ENCODE measurements at places on chromosomes 4 and X. TPM values are rescaled to one million over a fixed set of nuclear protein-coding genes. Genes with fewer than 3 reads are reported as not detected.

GRCh38 chr4:762211-763190 lies 56.9 kb downstream of the PCGF3 start:
- DNase-seq = peak; percentile 73

- DNase-seq = no peak
Observed at GRCh38 chr4:20528508-20528907, 171.8 kb upstream of the PACRGL start.

GRCh38 chr4:80776168-80776567 lies 254.3 kb upstream of the BMP3 start:
- DNase-seq = no peak

- DNase-seq = no peak
Observed at GRCh38 chrX:6134255-6134654, 94.4 kb downstream of the NLGN4X start.

DNA sequence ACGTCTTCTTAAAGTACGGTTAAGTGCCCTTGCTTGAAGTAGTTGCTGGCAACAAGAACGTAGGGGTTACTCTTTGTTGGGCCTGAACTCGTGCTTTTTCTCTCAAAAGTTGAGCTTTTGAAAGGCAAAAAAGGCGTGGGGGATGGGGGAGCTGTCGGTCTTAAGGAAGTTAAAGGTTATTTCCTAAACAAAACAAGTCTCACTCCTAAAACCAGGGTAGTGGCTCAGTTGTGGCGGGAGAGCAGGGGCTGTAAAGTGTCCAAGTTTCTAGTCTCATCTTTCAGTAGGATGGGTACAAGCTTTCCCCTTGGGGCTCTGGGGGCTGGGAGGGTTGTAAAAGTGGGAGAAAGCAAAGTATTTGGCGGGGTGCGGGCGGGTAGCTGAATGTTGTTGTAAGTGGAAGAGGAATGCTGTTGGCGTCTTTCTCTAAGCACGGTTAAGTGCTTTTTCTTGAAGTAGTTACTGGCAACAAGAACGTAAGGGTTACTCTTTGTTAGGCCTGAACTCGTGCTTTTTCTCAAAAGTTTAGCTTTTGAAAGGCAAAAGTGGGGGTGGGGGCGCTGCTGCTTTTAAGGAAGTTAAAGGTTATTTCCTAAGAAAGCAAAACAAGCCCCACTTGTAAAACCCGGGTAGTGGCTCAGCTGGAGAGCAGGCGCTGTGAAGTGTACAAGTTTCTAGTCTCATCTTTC lies 904 bp upstream of the WDR1 start:
- no peak for DNase-seq

DNA sequence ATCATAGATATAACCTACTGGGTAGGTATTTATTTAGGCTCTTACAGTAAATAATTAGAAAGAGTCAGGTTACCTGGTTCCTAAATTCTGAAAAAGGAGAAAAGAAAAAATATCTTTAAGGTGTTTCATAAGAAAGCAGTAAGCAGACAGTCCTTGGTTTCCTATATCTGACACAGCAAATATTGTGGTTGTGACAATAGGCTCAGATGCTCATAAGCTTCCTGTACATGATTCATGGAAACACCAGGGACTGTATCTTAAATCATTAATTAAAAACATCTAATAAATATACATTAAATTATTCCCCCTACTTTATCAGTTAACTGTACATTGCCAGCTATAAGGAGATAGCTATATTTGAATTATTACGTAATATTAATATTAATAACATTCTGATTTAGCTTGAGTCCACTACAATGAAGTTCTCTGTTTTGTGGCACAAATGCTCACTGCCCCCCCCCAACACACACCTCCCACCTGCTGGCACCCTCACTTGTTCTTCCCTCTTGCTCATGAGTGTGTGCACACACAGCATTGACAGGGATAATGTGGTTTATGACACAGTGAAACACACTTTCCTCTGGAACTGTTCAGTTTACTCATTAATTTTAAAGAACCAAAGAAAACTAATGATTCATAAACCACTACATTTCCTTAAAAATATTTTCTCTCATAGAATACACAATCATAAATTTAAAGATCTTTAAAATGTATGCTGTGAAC lies 187.4 kb downstream of the NR3C2 start:
- DNase-seq = no peak

- DNase-seq = no peak
Observed at GRCh38 chr4:132691668-132692067, 457.4 kb upstream of the PCDH10 start.

Gene GLRA2
- total RNA-seq = 3.3 TPM

Gene CORIN
- total RNA-seq = 1.4 TPM

Gene FAT4
- total RNA-seq = 6.3 TPM

Gene ENPEP
- total RNA-seq = 1.6 TPM

Gene TCEAL7
- total RNA-seq = 73.8 TPM

Gene SPANXN3
- total RNA-seq = not detected

Gene NIPAL1
- total RNA-seq = 0.86 TPM

Gene GAB3
- total RNA-seq = 2.4 TPM
